Esophagus squamous epithelium (tissue), 5 donors: ENCODE measurements at places on chromosomes 16 and 17.

GRCh38 chr17:49996121-49996494, 1.1 kb upstream of the DLX3 start:
- DNase-seq: no peak

GRCh38 chr16:81035975-81036750, 521 bp downstream of the ATMIN start:
- no peak for DNase-seq

DNA sequence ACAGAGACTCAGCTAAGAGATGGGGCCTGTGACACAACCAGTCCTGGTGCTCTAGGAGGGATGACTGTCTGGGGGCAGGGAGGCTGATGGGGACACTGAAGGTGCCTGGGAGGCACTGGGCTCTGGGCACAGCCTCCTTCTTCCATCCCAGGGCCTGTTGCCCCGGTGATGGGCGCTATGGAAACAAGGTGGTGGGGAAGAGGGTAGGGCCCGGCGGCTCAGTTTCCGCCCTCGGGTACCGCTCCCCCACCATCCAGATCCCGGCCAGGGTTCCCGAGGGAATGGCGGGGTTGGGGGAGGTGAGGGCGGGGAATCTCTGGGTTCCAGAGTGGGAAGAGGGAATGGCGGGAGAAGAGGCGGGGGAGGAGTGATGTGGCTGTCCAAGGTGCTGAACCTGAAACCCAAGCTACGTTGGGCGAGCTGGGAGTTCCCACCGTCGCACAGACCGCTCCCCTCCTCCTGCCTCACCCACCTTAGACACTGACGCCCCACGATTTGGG, 981 bp downstream of the KCNH4 start:
- DNase-seq: no peak

DNA sequence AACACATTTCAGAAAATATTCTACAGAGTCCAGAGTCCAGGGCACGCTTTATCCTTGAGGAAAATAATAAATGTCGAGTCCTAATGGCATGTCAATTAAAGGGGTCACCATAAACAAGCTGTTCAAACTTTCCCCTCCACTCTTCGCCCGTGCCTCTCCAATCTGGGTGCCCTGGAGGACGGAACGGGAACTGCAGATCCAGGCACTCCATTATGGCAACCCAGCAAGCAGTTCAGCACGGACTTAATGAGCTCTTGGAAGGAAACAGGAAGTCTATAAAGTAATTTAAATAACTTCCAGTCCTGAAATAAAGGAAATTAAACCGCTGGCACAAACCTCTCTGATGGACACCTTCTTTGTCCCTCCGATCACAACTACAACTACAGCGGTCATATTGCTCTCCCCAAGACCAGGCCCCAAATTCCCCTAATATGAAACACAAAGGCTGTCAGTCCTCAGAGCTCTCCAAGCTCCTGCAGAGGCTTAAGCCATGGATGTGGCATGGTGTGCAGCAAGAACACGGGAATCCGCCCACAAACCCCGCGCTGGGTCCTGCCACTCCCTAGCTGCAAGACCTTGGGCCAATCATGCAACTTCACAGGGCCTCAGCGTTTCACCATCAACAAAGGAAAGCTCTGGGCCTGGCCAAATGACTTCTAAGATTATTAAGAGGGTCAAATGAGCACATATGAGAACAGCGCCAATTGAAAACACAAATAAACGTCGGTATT, 52.6 kb downstream of the ZFHX3 start:
- no peak for DNase-seq

DNA sequence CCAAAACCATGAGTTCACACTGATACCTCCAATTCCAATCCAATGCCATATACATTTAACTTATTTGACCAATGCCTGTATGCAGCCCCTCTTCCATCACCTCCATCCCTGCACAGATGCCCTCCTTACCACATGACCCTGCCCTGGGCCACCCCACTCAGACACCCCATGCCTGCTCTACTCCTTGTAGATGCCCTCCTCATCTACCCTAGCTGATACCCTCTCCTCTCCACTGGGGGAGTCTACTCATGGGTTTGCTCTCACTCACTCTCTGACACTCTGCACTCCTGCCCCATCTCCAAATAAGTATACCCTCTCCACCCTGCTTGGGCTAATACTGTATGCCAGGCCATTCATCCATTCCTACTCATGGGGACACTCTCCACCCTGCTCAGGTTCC, 16.0 kb upstream of the CMTM4 start:
- DNase-seq: no peak
